ENCODE measurements at places on chromosomes 4 and X.

DNA sequence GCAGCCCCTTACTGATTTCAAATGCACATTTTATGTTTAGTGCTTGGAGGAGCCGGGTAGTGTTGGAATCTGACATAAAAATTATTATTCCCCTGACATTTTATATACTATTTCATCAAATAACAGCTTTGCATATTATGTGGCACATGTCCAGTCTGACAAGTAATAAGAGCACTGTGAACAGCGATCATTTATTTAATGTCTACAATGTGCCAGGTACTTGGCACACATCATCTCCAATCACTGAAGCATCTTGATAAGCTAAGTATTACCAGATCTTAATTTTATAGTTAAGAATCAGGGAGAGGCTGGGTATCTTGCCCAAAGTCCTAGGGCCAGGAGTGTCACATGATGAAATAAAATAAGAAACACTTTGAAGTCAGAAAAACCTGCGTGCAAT lies 197.2 kb downstream of the NR3C2 start:
- no peak for DNase-seq

DNA sequence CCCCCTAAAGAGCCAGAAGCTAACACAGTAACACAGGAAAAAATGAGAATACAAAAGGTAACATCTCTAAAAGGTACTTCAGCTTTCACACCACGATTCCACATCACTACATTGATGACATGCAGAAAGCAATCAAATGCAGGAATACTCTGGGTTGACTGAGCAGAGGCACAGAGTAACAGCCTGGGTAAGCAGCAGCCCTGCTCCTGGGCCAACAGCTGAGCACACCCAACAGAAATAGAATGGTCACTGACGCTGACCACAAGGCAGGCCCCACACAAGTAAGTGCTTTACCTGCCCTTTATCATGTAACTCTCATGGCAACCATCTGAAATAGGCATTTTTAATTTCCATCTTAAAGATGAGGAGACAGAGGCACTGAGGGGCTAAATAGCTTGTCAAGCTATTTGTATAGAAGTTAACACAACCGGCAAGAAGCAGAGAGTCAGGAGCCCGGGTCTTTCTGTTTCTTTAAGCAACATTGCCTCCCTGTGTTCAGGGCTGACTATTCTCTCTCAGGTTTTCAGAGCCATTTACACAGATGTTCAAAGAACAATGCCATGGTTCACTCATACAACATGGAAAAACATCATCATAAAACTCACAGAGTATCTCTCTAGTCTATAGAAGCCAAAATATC lies 168.9 kb downstream of the ZNF674 start:
- no peak for DNase-seq

DNA sequence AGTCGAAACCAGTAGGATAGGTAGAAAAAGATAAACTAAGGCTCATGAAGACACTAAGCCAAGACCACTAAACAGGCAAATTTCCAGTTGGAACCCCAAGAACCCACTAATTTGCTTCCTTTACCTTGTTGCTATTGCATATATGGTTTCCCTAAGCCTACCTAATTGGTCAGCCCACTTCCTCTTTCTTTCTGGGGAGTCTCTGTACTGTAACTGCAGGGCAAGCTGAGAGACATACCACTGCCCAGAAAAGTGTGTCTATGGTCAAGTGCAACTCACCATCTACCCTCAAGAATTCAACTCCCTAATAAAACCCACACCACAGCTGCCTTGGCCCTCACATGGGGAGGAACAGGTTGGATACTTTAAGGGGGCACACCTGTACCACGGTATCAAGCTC lies 28.6 kb downstream of the IDS start:
- no peak for DNase-seq

DNA sequence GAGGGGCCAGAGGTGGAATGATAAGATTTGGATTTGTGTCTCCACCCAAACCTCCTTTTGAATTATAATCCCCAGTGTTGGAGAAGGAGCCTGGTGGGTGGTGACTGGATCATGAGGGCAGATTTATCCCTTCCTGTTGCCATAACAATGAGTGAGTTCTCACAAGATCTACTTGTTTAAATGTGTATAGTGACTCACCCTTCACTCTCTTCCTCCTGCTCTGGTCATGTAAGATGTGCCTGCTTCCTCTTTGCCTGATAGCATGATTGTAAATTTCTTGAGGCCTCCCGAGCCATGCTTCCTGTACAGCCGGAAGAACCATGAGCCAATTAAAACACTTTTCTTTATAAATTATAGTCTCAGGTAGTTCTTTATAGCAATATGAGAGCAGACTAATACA lies 348.6 kb downstream of the AR start:
- DNase-seq: no peak

- no peak for DNase-seq
These were observed 78.1 kb downstream of the NDST3 start for GRCh38 chr4:118112117-118113046.

- DNase-seq: no peak
These were observed 207.5 kb downstream of the FAM47B start for GRCh38 chrX:35150052-35150451.

GRCh38 chr4:39346856-39347519 lies 19.2 kb downstream of the RFC1 start:
- no peak for DNase-seq

DNA sequence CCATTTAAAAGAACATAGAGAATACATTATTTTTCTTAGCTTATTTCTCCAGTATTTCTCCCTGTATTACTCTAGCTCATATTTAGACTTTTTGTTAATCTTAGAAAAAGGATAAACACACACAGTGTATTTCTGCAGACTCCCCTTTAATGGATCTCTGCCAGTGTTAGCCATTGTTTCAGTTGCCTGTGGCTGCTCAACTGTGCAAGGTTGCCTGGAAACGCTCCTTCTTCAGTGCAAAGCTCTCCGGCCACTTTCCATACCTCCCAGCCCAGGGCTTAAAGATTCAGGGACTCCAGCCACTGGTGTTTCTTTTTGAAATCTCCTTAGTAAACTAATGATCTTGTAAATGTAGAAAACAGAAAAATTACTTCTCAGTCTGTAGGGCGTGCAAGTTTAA lies 104.9 kb downstream of the SLIT2 start:
- DNase-seq: no peak

DNA sequence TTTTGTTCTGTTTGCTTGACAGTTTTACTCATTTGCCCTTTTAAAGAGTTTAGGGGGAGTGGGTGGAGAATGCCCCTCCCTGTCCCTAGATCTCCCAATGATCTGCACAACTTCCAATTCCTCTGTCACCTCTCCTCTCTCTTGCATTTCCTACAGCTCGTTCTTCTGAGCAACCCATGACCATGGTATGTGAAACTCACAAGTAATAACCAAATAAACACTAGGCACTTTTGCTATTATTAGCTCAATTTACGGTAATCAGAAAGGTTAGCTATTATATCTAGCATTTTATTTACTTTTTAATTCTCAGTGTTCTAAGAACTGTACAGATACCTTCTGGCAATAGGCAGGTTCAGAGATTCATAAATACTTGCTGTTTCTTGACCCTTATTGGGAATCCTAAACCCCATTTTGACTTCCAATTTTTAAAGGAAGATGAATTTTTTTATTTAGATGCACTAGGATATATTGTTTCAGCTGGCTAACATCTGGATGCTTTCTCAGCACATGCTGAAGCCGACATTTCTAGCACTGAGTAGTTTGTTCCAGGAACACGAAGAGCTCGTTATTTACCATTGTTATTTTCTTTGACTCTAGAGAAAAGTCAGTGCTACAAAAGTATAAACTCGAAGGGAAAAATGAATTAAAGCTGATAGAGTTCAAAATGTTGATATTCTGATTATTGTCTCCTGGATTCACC lies 194.7 kb upstream of the TLL1 start:
- no peak for DNase-seq

GRCh38 chr4:155543126-155543765 lies 123.4 kb upstream of the GUCY1A1 start:
- no peak for DNase-seq
